ENCODE measurements at places on chromosomes 7 and 10.

GRCh38 chr7:38748056-38748610, 117.0 kb upstream of the AMPH start:
- DNase-seq: no peak

GRCh38 chr7:30703756-30704155, 21.5 kb upstream of the CRHR2 start:
- DNase-seq: no peak

- DNase-seq: no peak
These were observed 713 bp downstream of the IMMP2L start for GRCh38 chr7:111561654-111561903.

DNA sequence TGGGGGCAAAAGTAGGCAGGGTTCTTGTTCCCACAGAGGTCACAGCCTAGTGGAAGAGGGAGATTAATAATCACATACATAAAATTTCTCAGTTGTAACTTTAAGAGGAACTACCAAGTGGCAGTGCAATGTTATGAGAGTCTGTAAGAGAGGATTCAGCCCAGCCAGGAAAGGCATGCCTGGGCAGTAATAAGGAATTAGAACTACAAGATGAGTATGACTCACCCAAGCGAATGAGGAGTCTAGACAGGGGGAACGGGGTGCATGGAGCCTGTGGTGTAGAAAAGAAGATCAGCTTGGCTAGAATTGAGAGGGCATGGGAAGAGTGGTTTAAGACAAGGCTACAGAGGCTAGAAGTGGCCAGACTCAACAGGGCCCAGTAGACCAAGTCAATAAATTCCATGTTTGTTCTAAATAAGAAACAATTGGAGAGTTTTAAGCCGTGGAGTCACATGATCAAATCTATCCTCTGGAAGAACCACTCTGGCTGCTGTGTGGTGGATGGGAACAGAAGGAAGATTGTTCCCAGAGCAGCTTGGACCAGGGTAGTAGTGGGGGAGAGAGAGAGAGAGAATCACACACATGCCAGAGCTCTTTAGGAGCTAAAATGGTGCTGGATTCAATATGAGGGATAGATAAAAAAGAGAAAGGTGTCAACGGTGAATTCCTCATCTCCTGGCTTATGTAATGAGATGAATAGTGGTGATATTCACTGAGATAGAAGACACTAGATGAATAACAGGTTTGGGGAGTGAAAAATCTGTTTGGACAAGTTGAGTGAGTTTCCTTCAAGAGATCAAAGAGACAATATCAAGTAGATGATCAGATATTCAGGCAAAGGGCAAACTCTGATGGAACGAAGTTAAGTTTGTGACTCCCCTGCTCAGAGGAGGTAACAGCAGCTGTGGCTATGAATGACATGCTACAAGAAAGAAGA, 265.1 kb downstream of the FGFR2 start:
- no peak for DNase-seq

- no peak for DNase-seq
These were observed 53.6 kb upstream of the PIK3CG start for GRCh38 chr7:106811472-106811871.

- DNase-seq: no peak
These were observed 96.9 kb downstream of the TRIM24 start for GRCh38 chr7:138556771-138557484.

- DNase-seq: no peak
These were observed 22.2 kb downstream of the LANCL2 start for GRCh38 chr7:55387062-55387965.

- no peak for DNase-seq
These were observed 114.5 kb downstream of the TMEM130 start for GRCh38 chr7:98755138-98755898.

- no peak for DNase-seq
These were observed 18.6 kb downstream of the RABGEF1 start for GRCh38 chr7:66758950-66759628.

DNA sequence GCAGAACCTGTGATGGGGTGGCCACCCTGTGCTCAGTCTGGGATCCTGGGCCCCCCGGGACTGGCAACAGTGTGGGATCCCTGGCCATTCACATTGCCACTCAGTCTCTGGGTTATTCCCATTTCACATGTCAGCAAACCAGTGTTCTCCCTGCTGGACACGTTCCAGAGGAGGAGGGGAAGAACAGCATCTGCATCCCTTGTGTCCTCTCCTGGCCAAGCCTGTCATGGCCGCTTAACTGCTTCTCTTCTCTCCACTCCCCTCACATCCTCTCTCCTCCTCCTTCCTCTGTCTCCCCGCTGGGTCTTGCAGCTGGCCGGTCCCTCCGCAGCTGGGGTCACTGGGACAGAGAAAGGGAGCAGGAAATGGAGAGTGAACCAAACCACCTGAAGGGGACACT, 74.4 kb downstream of the C10orf105 start:
- DNase-seq: no peak

DNA sequence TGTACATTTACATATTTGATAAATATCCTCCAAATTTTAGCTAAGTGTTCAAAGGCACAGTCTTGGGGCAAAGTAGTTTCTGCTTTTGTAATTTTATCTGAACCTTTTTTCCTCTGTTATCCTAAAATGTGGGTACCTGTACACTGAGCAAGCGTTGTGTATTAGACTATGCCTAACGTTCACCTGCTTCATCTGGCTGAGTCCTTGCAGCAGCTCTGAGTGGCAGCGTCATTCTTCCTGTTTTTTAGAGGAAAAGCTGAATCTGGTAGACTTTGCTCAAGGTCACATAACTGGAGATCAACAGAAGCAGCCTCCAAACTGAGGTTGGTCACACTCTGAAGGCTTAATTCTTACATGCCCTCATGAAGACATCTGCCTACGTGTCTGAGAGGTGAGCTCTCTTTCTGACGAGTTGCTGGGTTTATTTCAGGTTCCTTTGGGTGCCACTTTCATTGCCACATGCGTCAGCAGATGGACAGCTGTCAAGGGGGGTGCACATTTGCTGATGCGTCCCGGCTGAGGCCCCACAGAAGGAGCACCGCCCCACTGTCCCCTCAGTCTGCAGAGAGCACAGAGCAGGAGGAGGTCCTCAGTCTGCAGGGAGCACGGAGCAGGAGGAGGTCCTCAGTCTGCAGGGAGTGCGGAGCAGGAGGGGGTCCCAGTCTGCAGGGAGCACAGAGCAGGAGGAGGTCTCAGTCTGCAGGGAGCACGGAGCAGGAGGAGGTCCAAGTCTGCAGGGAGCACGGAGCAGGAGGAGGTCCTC, 406.5 kb upstream of the SHH start:
- no peak for DNase-seq

- no peak for DNase-seq
These were observed 80.7 kb upstream of the CXCL12 start for GRCh38 chr10:44465401-44466115.

DNA sequence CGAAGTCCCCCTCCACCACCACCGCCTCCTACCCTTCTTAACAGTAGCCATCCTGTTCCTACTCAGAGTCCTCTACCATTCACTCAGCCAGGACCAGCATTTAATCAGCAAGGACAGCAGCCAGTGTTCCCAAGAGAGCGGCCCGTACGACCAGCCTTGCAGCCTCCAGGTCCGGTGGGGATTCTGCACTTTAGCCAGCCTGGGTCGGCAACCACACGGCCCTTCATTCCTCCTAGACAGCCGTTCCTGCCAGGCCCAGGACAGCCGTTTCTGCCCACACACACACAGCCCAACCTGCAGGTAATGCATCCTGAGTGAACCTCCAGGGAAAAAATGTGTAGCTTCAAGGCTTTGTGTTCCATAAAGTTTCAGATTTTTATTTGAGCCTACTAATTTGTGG, 74.2 kb downstream of the SHH start:
- DNase-seq: no peak

- peak; percentile 62 for DNase-seq
These were observed 232.7 kb upstream of the TAC1 start for GRCh38 chr7:97499204-97499603.

DNA sequence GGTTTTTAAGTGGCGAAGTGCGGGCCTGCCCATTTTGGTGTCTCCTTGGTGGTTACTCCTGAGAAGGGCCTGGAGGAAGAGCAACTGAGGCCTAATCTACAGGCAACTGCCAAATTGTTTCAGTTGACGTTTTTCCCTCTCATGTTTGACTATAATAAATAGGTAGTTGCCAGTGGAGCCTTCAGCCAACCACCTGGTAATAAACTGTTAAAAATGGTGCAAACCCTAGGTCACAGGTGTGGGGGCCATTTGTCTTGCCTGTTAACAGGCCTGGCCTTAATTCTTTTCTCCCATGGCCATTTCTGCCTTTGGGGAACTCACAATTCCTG, 3.7 kb downstream of the IKZF1 start:
- no peak for DNase-seq

- DNase-seq: no peak
These were observed 7.8 kb upstream of the SCD start for GRCh38 chr10:100339236-100339635.

- peak; percentile 22 for DNase-seq
These were observed 947 bp downstream of the HOXA3 start for GRCh38 chr7:27151341-27151930.

DNA sequence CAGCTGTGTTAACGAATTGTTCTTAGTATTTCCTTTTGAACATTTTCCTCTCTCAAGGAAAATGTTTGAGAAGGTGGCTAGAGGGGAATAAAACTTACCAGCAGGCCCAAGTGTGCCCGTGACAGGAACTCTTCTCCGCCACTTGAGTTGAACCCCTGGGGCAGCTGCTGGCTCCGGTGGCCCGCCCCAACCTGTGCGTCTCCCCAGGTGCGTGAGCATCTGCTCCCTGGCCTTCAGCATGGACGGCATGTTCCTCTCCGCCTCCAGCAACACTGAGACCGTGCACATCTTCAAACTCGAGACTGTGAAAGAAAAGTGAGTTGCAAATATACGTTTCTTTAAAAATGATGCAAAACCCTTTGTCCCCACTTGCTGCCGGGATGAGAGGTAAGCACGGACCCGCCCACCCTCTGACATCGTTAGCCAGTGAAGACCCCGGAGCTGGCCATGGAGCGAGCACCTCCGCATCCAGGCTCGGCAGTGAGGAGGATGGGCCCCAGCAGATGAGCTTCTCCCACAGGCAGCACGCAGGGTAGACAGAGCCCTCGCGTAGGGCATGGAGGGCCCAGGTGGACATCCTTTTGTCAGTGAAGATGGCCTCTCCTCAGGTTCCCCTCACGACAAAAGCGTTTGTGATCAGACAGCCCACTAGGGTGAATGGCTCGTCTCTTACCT, 35.7 kb downstream of the WIPI2 start:
- DNase-seq: no peak

- peak; percentile 42 for DNase-seq
These were observed 1.1 kb downstream of the SNX13 start for GRCh38 chr7:17939211-17939605.

GRCh38 chr10:7388602-7389001, 22.2 kb downstream of the SFMBT2 start:
- DNase-seq: no peak

GRCh38 chr7:15685358-15686294, 857 bp downstream of the MEOX2 start:
- DNase-seq: no peak

- DNase-seq: no peak
These were observed 116.0 kb upstream of the FZD8 start for GRCh38 chr10:35758076-35758475.

GRCh38 chr10:128172756-128173155, 46.5 kb upstream of the MKI67 start:
- DNase-seq: no peak

DNA sequence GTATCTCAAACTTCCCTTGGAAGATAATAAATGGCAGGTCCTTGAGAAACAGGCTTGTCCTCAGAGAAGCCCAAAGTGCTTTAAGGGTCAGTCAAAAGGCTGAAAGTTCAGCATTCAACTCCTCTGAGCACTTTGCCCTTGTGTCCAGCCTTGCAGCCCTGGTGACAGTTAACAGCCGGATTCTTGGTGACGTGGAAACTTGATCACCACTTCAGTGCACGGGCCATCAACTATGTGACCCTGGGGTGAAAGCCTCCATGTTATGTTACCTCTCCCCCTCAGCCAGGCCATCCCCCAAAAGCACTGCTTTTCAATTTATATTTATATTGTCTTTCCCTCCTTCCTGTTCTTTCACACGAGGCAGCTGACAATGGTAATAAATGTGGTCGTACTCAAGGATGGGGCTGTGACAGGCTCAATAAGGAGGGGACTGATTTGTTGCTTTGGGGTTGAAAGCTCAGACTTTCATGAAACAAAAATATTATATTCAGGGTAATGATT, 164.0 kb upstream of the NRP1 start:
- DNase-seq: no peak

- DNase-seq: peak; percentile 89
These were observed at the start of gene IRF5 for GRCh38 chr7:128937647-128938543. Gene IRF5, plus strand, starts transcription at chr7:128937927. Its CDS starts 4,155 bp downstream, at chr7:128942082.

GRCh38 chr10:42879380-42880254, 97.0 kb downstream of the BMS1 start:
- DNase-seq: no peak

DNA sequence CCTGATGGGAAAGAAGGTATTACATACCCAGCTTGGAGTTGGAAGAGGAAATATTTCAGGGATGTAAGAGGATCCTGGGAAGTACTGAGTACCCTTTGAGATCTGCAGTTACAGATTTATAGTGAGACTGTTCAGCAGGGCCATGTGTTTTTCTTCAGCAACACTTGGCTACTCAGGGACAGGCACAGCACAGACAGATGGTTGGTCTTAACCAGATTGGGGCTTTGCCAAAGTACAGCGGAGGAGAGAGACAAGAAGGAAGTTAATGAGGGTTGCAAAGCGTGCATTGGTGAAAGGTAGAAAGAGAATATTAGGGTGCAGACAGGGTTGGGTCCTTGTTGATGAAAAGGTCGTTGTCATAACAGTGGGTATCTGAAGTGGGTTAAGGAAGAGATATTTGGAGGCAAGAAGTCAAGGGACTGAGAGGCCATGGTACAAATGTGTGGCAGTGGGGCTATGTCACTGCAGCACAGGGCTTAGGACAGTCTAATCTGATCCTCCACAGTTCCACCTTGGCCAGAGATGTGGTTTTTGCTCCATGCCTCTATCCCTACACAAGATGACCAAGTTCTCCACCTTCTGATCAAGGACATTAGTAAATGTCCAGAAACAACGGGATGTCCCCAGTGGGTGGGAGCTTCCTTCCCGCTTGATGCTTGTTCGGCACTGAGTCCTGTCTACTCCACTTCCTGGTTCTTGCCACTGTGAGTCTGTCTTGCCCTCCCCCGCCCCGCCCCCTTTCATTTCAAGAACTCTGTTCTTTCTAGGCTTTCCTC, 18.9 kb upstream of the DNAJC1 start:
- no peak for DNase-seq

GRCh38 chr7:2587778-2588177, 29.0 kb downstream of the IQCE start:
- no peak for DNase-seq

- no peak for DNase-seq
These were observed 31.1 kb downstream of the ARHGAP12 start for GRCh38 chr10:31897506-31897905.

DNA sequence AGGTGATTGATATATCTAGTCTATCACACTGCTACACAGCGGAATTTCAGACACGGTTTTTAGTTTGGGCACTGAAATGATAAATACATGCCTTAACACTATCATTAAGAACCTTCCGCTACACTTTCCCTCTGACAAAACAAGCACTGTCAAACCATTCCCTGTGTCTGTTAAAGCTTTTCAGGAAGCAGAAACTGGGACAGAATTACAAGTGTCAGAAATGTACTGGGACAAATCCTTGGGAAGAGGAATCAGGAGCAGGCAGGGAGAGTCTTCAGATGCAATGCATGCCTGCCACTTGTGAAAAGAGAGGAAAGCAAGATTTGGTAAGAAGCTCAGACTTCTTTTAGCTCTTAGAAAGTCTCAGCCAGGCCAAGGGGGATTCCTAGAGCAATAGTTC, 196.8 kb upstream of the PTPRZ1 start:
- DNase-seq: no peak

All from LoVo (cell line).